ENCODE measurements at places on chromosomes 2 and 18. TPM values are rescaled to one million over a fixed set of nuclear protein-coding genes. Genes with fewer than 3 reads are reported as not detected.
A peak's percentile ranks its signal among the peaks of the same experiment; 100 is the strongest.

Gene MC2R
- total RNA-seq: not detected

Gene DNAH6
- 6.3 TPM for total RNA-seq

Gene NCKAP5
- 34.6 TPM for total RNA-seq

Gene SLC9A4
- total RNA-seq: not detected

Gene AGXT
- not detected for total RNA-seq

Gene KATNAL2
- total RNA-seq: 3.8 TPM

Gene SH3RF3
- total RNA-seq: 5.7 TPM

Gene PXDN
- total RNA-seq: 36.3 TPM

Gene SP9
- not detected for total RNA-seq

Gene ITGB6
- 65.2 TPM for total RNA-seq

Gene EMILIN1
- total RNA-seq: 56.3 TPM

Gene GPR35
- 4.7 TPM for total RNA-seq

Gene UGT1A1
- total RNA-seq: 0.24 TPM

Gene UPP2
- not detected for total RNA-seq

Gene OXER1
- 1.9 TPM for total RNA-seq

DNA sequence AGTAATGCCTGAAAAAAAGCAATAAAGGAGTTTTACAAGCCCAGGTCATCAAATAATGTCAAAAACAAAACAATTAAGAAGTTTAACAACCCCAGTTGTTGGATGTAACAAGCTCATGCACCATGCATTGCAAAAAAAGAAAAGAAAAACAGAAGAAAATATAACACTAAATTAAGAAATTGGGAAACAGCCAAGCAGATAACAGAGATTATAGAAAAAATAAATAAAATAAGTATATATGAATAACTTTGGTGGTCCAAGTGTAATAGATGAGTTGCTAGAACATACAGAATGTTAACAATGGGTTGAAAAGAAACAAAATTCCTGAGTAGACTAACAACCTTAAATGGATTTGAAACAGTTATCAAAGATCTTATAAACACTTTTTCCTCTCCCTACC is 573.1 kb upstream of the SOX11 start:
- no peak overlapping the region for H3K4me3 ChIP-seq
- no peak overlapping the region for H3K27ac ChIP-seq
- DNase-seq: no peak
- H3K27me3 ChIP-seq: no peaks in the 10 kb centered on the region
- H3K4me1 ChIP-seq: no peaks in the 10 kb centered on the region

GRCh38 chr18:42956287-42956686 is 159.2 kb downstream of the RIT2 start:
- no peak for DNase-seq
- H3K27me3 ChIP-seq: no peaks in the 10 kb centered on the region
- no peaks in the 10 kb centered on the region for H3K36me3 ChIP-seq
- no peaks in the 10 kb centered on the region for H3K4me1 ChIP-seq
- H3K4me3 ChIP-seq: no peak overlapping the region

GRCh38 chr2:38690499-38691420 is 24.8 kb downstream of the GALM start:
- peaks cover 10% of the 10 kb centered on the region for H3K4me1 ChIP-seq
- H3K36me3 ChIP-seq: peaks cover 28% of the 10 kb centered on the region
- no peaks in the 10 kb centered on the region for H3K27me3 ChIP-seq
- DNase-seq: no peak
- H3K4me3 ChIP-seq: no peak overlapping the region

DNA sequence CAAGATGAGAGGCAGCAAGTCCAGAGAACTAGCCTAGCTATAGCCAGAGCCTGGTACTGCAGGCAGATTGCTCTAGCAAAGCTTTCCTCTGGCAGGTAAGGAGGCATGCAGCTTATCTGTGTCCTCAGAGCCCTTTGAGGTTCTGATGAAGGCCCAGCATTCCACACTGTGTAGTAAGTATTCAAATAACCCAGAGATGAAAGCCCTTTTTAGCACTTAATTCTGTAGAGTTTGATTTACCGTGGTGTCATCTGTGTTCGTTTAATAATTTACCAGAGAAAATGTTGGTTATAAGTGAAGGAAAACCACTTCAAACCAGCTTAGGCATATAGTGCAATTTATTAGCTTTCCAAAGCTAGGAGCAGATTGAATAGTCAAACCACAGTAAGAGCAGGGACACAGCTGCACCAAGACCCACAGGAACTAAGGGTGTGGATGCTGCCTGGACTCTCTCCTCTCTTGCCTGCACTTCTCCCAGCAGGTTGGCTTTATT is 226.6 kb downstream of the BABAM2 start:
- no peak overlapping the region for H3K4me3 ChIP-seq
- no peaks in the 10 kb centered on the region for H3K36me3 ChIP-seq
- H3K4me1 ChIP-seq: no peaks in the 10 kb centered on the region

GRCh38 chr2:121375621-121376159 is 90.7 kb upstream of the TFCP2L1 start:
- H3K27me3 ChIP-seq: no peaks in the 10 kb centered on the region
- peaks cover 82% of the 10 kb centered on the region for H3K36me3 ChIP-seq
- no peak overlapping the region for H3K4me3 ChIP-seq

- no peaks in the 10 kb centered on the region for H3K36me3 ChIP-seq
- no peak within 1 kb of the TSS for H3K4me3 ChIP-seq
- DNase-seq: no peak
- H3K27ac ChIP-seq: no peak within 1 kb of the TSS
Observed at GRCh38 chr18:26133652-26134051, at the start of gene PSMA8. TSS of gene PSMA8 (plus strand) at chr18:26133869. CDS start at chr18:26133966, 97 bp downstream.

DNA sequence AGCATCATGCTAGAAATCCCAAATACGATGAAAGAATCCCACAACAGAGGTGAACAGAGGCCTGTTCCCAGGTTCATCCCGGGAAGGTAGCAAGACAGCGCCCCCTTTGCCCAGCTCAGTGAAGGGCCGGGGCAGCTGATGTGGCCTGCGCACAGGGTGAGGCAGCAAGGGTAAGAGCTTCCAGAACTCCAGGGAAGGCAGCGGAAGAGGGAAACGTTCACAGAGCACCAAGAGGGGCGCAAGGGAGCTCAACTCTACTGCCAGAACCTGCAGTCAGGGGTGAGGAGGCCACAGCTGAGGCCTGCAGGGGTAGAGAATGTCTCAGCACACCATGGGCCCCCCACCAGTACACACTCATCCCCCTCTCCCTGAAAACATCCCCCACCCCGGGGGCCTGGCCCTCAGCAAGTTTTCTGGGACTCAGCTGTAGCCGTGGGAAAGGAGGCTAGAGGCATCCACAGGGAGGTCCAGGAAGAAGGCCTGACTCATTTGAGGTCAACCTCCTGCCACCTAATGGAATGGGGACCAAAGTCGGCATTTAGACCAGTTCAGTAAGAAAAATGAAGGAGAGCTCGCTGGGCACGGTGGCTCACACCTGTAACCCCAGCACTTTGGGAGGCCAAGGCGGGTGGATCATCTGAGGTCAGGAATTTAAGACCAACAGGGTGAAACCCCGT is 95.6 kb upstream of the ASAP2 start:
- no peaks in the 10 kb centered on the region for H3K36me3 ChIP-seq
- H3K4me3 ChIP-seq: no peak overlapping the region
- H3K27ac ChIP-seq: no peak overlapping the region
- no peak for DNase-seq
- H3K27me3 ChIP-seq: no peaks in the 10 kb centered on the region

- peaks cover 21% of the 10 kb centered on the region for H3K27me3 ChIP-seq
- H3K4me3 ChIP-seq: no peak overlapping the region
- DNase-seq: no peak
Observed at GRCh38 chr2:44817673-44818335, 123.7 kb upstream of the SIX3 start.

DNA sequence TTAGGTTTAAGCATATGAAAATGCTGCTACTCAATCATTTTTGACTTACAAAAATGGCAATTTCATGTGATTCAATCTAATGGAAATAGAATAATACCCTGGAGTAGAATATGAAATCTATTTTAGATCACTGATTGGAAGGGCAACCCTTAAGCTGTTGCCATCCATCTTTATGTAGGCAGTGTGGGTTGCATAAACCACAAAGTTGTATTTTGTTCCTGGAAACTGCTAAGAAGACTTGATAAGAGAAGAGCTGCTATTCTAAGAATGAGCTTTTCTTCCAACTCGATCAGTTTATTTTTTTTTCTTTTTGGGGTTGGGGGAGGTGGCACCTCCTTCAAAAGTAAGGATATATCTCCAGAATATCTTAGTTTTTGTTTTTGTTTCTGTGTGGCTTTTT is 60.2 kb downstream of the CAVIN2 start:
- H3K27me3 ChIP-seq: no peaks in the 10 kb centered on the region
- no peak for DNase-seq
- no peak overlapping the region for H3K4me3 ChIP-seq

DNA sequence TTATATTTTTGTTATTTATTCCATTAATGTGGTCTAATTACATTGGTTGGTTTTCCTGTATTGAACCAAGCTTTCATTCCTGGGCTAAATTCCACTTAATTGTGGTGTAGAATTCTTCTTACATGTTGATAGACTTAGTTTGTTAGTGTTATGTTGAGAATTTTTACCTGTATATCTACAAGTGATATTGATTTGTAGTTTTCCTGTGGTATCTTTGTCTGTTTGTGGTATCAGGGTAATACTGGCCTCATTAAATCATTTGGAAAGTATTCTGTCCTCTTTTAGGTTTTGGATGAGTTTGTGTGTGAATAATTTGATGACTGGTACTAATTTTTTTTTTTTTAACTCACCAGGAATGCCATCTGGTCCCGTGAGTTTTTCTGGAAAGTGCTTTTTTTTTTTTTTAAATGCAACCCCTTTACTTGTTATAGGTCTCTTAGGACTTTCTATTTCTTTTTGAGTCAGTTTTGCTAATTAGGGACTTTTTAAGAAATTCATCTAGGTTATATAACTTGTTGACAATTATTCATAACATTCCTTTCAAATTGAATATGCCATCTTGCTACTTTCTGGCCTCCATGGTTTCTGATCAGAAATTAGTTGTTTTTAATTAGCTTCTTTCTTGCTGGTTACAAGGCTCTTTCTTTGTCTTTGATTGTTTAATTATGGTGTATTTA is 232.8 kb downstream of the CCDC85A start:
- no peaks in the 10 kb centered on the region for H3K27me3 ChIP-seq
- DNase-seq: no peak
- no peaks in the 10 kb centered on the region for H3K4me1 ChIP-seq
- no peaks in the 10 kb centered on the region for H3K36me3 ChIP-seq
- no peak overlapping the region for H3K4me3 ChIP-seq

- no peak overlapping the region for H3K4me3 ChIP-seq
- peaks cover 83% of the 10 kb centered on the region for H3K4me1 ChIP-seq
- no peaks in the 10 kb centered on the region for H3K36me3 ChIP-seq
- H3K27me3 ChIP-seq: no peaks in the 10 kb centered on the region
- peak overlapping the region; percentile 79 for H3K27ac ChIP-seq
Observed at GRCh38 chr2:197209742-197210408, 100.7 kb downstream of the ANKRD44 start.

GRCh38 chr18:22545066-22545760 is 127.5 kb upstream of the CTAGE1 start:
- no peaks in the 10 kb centered on the region for H3K4me1 ChIP-seq
- H3K36me3 ChIP-seq: no peaks in the 10 kb centered on the region
- H3K27ac ChIP-seq: no peak overlapping the region
- H3K4me3 ChIP-seq: no peak overlapping the region
- no peaks in the 10 kb centered on the region for H3K27me3 ChIP-seq
- no peak for DNase-seq

- peaks cover 4% of the 10 kb centered on the region for H3K4me1 ChIP-seq
- no peak for DNase-seq
Observed at GRCh38 chr2:241965931-241966412, 96.4 kb downstream of the RTP5 start.

- H3K4me1 ChIP-seq: peaks cover 30% of the 10 kb centered on the region
- no peaks in the 10 kb centered on the region for H3K36me3 ChIP-seq
- DNase-seq: no peak
- no peaks in the 10 kb centered on the region for H3K27me3 ChIP-seq
- H3K27ac ChIP-seq: no peak overlapping the region
- no peak overlapping the region for H3K4me3 ChIP-seq
Observed at GRCh38 chr2:25853038-25853638, 25.1 kb downstream of the ASXL2 start.

GRCh38 chr2:217812170-217812569 is 190.6 kb downstream of the TNS1 start:
- DNase-seq: no peak
- peaks cover 96% of the 10 kb centered on the region for H3K36me3 ChIP-seq
- no peak overlapping the region for H3K4me3 ChIP-seq
- H3K4me1 ChIP-seq: peaks cover 29% of the 10 kb centered on the region
- no peaks in the 10 kb centered on the region for H3K27me3 ChIP-seq
- no peak overlapping the region for H3K27ac ChIP-seq

DNA sequence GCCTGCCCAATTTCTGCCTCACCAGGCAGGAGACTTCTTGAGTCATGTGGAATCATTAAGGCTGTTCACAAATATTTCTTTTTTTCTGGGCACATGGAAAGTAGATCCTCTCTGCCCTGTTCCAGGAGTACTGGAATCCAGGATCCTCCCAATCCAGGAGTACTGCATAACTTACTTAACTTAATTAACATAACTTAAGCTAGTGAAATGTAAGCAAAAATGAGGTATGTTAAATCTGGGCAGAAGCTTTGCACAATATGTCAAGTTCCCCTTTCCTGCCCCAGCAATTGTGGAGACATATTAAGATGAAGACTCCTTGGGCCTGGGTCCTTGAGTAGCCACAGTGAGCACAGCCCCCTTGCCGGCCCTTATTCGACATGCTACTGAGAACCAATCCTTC is 3.2 kb downstream of the CD207 start:
- H3K4me1 ChIP-seq: no peaks in the 10 kb centered on the region
- no peak overlapping the region for H3K4me3 ChIP-seq
- no peaks in the 10 kb centered on the region for H3K36me3 ChIP-seq

DNA sequence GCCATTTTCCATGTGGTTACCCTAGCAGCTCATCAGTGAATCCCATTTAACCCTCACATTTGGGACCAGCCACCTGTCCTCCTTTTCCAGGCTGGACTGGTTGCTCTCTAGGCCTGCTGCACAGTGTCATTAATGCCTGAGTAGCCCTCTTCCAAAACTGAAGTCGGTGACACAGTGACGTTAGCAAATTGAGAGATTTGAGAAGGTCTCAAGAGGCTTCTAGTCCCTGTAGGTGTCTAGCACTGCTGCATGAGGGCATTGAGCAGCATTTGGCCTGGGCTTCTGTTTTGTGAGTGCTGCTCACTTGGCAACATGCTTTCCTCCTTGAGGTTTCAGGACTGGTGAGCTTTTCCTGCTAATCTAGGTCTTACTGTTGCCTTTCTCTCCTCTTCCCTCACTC is 36.7 kb downstream of the PKP4 start:
- no peak overlapping the region for H3K27ac ChIP-seq
- H3K4me3 ChIP-seq: no peak overlapping the region
- H3K36me3 ChIP-seq: no peaks in the 10 kb centered on the region
- H3K4me1 ChIP-seq: peaks cover 19% of the 10 kb centered on the region

DNA sequence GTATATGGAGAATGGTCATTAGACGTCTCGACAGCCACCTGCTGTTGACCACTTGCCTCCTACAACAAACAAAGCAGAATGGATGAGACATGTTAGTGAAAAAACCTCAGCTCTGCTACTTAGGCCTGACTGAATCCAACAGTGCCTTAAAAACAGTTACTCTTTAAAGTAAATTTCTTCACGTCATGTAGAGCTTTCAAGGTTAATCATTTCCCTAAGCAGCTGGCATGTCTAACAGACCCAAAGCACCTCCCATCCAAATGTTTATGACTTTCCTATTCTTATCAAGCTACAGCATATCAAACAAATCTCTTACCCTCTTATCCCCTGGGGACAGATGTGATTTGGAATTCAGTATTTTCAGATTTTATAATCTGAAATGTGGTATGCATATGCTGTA is 75.6 kb upstream of the ITGB6 start:
- no peak overlapping the region for H3K4me3 ChIP-seq
- no peaks in the 10 kb centered on the region for H3K27me3 ChIP-seq
- peak overlapping the region; percentile 2 for H3K27ac ChIP-seq
- H3K36me3 ChIP-seq: peaks cover 74% of the 10 kb centered on the region

All from lower lobe of right lung (tissue), 2 donors.